ENCODE measurements at places on chromosomes 4 and X. TPM values are rescaled to one million over a fixed set of nuclear protein-coding genes. Genes with fewer than 3 reads are reported as not detected.

- no peak for DNase-seq
- no peak overlapping the region for H3K27ac ChIP-seq
- H3K36me3 ChIP-seq = no peaks in the 10 kb centered on the region
- H3K4me1 ChIP-seq = no peaks in the 10 kb centered on the region
- H3K4me3 ChIP-seq = no peak overlapping the region
These were observed 21.3 kb downstream of the RPGR start for GRCh38 chrX:38305971-38306370.

Gene C4orf36
- not detected for total RNA-seq

Gene SHISA3
- total RNA-seq = not detected

Gene ANXA3
- total RNA-seq = not detected

Gene PNCK
- not detected for total RNA-seq

GRCh38 chr4:125728568-125728967 lies 413.8 kb downstream of the FAT4 start:
- no peaks in the 10 kb centered on the region for H3K27me3 ChIP-seq
- H3K27ac ChIP-seq = no peak overlapping the region

GRCh38 chr4:53703267-53703655 lies 112.0 kb upstream of the LNX1 start:
- H3K4me3 ChIP-seq = no peak overlapping the region
- H3K4me1 ChIP-seq = peaks cover 6% of the 10 kb centered on the region
- H3K27ac ChIP-seq = no peak overlapping the region

GRCh38 chr4:122900314-122900713 lies 22.1 kb downstream of the NUDT6 start:
- DNase-seq = no peak
- no peaks in the 10 kb centered on the region for H3K4me1 ChIP-seq
- no peaks in the 10 kb centered on the region for H3K27me3 ChIP-seq
- H3K27ac ChIP-seq = no peak overlapping the region
- H3K4me3 ChIP-seq = no peak overlapping the region

Gene PRR32
- total RNA-seq = not detected

DNA sequence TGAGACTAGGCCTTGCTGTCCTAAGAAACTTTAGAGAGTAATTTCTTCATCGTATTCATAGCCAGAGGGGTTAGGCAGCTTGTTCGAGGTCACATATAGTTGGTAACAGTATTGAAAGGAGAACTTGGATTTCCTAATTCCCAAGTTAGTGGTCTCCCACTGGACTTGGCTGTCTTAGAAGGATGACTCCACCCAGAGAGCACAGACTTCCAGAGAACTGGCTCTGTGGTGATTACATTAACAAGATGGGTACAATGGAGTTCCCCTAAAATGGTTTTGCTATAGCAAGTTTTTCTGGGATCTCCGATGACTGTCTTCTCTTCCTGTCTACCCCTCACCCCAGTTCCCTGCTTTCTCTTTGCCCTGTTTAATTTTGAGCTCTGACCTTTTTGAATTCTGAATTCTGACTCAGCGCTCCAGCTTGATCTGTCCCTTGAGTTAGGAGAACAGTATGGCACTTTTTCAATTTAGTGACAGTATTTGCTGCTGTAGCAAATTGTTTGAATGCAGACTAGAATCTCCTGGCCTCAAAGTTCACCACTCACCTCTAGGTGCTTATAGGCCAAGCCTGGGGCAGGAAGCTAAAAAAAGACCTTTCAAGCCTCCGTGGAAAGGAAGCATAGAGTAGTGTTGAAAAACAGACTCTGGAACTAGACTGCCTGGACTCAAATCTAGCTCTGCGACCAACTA lies 6.9 kb downstream of the MSN start:
- peaks cover 40% of the 10 kb centered on the region for H3K4me1 ChIP-seq
- H3K36me3 ChIP-seq = peaks cover 9% of the 10 kb centered on the region
- no peaks in the 10 kb centered on the region for H3K27me3 ChIP-seq
- DNase-seq = no peak
- H3K4me3 ChIP-seq = peak overlapping the region; percentile 40
- peak overlapping the region; percentile 64 for H3K27ac ChIP-seq

GRCh38 chr4:89800012-89800516 lies 36.9 kb downstream of the SNCA start:
- H3K4me1 ChIP-seq = no peaks in the 10 kb centered on the region
- H3K4me3 ChIP-seq = no peak overlapping the region
- DNase-seq = no peak

DNA sequence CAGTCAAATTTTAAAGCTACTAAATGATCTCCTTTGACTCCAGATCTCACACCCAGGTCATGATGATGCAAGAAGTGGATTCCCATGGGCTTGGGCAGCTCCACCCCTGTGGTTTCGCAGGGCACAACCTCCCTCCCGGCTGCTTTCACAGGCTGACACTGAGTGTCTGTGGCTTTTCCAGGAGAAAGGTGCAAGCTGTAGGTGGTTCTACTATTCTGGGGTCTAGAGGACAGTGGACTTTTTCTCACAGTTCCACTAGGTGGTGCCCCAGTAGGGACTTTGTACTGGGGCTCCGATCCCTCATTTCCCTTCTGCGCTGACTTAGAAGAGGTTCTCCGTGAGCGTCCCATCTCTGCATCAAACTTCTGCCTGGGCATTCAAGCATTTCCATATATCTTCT lies 845.2 kb downstream of the PCDH18 start:
- no peaks in the 10 kb centered on the region for H3K4me1 ChIP-seq
- H3K27me3 ChIP-seq = no peaks in the 10 kb centered on the region
- DNase-seq = no peak
- no peaks in the 10 kb centered on the region for H3K36me3 ChIP-seq
- H3K27ac ChIP-seq = no peak overlapping the region

Gene PDE5A
- total RNA-seq = 1.2 TPM

DNA sequence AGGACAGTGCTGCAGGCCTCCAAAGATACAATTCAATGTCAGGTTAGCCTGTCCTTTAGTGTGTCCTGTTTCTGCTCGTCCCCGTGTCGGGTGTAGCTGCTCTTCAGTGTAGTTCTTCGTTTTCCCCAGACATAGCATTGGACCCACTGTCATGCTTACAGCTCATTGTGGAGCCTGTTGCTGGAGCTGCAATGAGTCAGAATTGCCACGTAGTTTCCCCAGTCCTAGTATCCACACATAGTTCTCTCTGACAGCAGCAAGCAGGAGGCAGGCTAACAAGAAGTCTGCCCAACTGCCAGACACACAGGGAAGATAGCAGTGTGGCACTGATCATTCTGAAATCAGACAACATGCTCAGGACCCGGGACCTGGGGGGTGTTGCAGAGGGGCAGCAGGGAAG lies 49.2 kb downstream of the MOSPD2 start:
- DNase-seq = no peak
- H3K36me3 ChIP-seq = no peaks in the 10 kb centered on the region
- H3K27ac ChIP-seq = no peak overlapping the region
- no peak overlapping the region for H3K4me3 ChIP-seq

Gene NPY1R
- 0.26 TPM for total RNA-seq

DNA sequence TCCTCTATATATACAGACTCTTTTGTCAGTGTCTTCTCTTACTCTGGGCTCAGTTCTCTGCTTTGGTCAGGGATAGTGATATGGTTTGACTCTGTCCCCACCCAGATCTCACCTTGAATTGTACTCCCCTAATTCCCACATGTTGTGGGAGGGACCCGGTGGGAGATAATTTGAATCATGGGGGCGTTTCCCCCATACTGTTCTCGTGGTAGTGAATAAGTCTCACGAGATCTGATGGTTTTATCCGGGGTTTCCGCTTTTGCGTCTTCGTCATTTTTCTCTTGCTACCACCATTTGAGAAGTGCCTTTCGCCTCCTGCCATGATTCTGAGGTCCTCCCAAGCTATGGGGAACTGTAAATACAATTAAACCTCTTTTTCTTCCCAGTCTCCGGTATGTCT lies 144.4 kb downstream of the GLUD2 start:
- no peak for DNase-seq
- H3K4me1 ChIP-seq = no peaks in the 10 kb centered on the region
- H3K27ac ChIP-seq = no peak overlapping the region

- H3K36me3 ChIP-seq = no peaks in the 10 kb centered on the region
- no peak for DNase-seq
- H3K27me3 ChIP-seq = peaks cover 2% of the 10 kb centered on the region
- H3K4me1 ChIP-seq = no peaks in the 10 kb centered on the region
- H3K27ac ChIP-seq = no peak overlapping the region
These were observed 62.7 kb upstream of the SORBS2 start for GRCh38 chr4:185874516-185875230.

Gene ZAR1
- not detected for total RNA-seq

DNA sequence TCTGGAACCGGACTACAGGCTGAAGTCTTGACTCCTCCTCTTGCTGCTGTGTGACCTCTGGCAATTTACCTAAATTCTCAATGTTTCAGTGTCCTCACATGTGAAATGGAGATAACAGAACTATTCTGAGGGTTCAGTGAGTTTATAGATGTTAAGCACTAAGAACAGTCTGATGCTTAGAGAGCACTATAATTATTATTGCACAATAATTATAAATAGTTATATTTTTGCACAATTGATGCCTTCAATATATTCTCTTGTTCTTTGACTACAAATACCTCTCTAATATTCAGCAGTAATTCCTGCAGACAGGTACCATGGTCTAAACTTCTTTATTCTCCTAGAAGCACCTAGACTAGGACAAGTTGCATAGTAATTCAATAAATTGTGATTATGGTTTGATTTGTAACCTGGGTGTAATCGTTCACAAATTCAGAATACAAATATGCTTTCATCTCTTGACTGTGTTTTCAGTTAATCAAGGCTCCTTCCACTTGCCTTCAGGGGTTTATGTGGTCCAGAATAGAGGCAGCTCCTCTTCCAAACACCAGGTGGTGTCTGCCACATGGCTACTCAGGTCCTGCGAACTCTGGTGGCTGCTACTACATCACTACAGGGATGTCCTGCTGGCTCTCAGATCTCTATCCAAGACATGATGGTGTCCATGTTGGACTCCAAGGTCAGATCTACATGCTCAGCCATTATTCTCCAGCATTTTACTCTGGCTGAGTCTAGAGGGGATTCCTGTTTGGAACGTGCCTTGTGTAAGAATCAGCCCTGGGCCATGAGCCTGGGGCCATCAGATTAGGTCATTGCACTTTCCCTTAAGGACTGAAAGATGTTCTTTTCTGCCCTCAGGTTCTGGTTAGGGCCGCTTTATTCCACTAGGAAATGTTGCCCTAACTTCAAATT lies 103.4 kb downstream of the QRFPR start:
- H3K4me1 ChIP-seq = peaks cover 2% of the 10 kb centered on the region
- DNase-seq = no peak
- H3K27ac ChIP-seq = no peak overlapping the region
- no peaks in the 10 kb centered on the region for H3K36me3 ChIP-seq

DNA sequence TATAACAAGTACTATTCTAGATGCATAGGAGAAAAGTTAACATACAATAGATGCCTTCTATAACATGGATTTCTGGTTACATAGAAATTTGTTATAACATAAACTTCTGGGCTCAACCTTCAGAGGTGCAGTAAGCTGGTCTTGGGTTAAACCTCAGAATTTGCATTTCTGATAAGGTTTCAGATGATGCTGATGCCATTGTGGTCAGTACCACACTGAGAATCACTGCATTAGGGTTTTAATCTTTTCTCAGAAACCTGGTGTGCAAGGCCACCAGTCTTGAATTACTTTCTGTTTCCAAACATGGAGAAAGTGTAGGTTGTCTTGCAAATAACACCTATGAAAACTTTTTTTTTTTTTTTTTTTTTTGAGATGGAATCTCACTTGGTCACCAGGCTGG lies 146.2 kb downstream of the SPOCK3 start:
- no peak for DNase-seq
- H3K4me3 ChIP-seq = no peak overlapping the region
- no peaks in the 10 kb centered on the region for H3K27me3 ChIP-seq
- no peaks in the 10 kb centered on the region for H3K36me3 ChIP-seq

GRCh38 chr4:14857981-14858380 lies 144.3 kb upstream of the CPEB2 start:
- H3K27ac ChIP-seq = no peak overlapping the region
- no peaks in the 10 kb centered on the region for H3K4me1 ChIP-seq

All from T-cell (primary cell).